GM19239 (cell line): ENCODE measurements at places on chromosomes 2 and 18.

DNA sequence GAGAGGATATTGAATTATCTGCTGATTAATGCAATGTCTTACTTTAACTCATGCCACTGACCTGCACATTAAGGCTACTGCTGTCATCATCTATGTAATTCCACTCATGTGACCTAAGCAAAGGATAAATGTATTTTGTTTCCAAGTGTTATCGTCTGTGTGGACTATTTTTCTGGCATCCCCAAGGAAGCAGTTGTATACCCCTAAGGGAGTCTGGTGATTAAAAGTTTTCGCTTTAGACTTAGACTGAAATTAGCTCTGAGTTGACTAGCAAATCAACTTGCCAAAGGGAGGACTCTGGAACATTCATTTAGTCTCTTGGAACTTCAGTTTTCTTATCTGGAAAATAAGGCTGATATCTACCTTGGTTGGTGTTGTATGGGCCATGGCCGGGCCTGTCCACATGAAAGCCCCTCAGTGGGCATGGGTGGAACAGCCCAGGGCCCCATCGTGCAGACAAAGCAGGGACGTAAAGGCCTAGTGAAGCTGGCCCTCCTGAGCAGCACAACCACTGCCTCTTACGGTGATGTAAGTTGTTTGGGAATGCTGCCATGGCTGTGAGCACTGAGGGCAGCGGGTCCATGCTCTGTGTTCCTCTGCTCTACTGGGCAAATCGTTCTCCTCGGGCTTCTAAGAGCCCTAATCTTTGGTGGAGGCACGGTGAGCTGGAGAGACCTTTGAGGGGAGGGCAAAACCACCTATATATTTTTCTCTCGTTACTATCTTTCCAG lies 144.4 kb upstream of the RNF152 start:
- no peak for DNase-seq

DNA sequence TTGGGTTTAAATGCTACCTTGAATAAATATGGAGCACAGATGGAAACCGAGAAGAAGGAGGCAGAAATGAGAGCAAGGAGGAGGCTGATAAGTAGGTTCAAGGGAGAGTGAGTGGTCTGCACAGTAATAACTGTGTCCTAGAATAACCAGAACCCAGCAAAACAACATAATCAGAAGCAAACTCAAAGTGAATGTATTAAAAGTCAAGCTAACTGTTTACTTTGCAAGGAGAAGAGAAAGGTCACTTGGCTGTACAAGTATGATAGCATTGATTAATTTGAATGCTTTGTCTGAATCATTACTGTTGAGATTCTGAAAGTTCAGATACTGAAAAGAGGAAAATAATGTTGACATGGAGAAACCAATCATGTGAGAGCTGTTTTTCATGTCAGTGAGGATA lies 258.8 kb downstream of the PLCL1 start:
- no peak for DNase-seq

DNA sequence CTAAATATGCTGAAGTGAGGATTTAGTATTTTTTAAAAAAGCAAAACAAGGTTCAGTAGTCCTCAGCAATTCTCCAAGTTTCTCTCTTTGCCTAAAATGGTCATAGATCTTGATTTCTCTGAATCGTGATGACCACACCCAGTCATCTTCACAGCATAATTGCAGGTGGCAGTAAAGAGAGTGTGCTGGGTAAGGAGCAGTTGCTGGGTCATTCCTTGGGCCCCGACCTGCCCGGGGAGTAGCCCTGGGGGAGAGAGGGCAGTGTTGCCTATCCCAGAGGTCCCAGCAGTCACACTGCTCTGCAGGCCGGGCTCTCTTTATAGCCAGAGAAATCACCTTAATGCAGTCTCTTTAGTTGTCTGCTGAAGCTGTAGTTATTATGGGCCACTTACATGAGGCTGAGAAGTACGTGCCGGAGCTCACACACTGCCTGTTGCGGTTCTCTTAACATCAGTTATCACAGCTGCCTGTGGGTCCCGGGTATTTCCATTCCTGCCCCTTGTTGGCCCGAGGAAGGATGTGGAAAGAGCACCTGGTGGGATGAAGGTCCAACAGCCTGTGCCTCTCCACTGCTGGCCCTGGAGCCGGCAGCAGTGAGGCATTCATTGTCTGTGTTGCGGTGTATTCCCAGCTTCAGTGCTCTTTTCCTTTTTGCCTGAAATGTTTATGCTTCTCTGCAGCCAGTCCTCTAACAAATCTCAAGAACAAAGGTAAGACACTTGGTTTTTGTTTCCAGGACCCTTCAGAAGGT lies 230.1 kb downstream of the ALPK2 start:
- no peak for DNase-seq

- DNase-seq = no peak
Measured at GRCh38 chr2:197081294-197081693, 154.8 kb upstream of the PGAP1 start.

- no peak for DNase-seq
Measured at GRCh38 chr18:45173799-45174519, 441.3 kb upstream of the SLC14A2 start.

DNA sequence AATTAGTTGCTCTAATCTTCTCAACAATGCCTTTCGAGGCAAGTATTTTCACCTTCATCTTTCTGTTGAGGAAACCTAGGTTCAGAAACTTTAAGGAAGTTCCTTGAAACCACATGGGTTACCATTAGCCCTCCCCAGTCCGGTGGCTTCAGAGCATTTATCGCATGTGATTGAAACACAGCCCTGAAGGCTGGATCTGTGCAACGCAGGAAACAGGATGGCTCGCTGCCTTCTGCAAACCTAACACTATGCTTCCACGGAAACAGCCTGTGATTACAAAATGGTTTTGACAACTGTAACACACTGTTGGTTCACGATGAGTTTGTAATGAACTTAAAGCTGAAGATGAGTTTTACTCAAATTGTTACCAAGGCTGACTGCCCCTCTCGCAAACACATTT lies 68.5 kb downstream of the EPB41L3 start:
- DNase-seq = no peak

DNA sequence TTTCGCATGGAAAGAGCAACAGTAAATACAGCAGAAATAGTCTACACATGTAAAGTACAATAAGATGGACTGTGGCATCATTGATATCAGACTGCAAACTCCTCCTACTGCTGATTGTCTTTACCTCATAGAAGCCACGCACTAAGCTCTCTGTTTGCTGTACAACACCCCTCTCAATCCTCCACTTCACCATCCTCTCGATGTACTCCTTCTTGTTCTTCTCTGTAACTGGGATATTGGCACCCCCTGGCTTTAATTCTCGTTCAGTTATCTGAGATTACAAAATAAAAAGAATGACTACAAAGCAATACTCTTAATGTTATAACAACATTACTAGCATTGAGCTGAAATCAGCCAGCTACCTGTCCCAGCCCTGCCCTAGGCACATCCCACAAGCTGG lies 49.3 kb upstream of the STK17B start:
- no peak for DNase-seq

GRCh38 chr18:57523171-57523956 lies 63.1 kb downstream of the FECH start:
- DNase-seq = no peak

GRCh38 chr2:96146153-96146880 lies 1.1 kb upstream of the DUSP2 start:
- peak; percentile 80 for DNase-seq
